HuH-7.5 (cell line): ENCODE measurements at places on chromosomes 11 and 22.
A peak's percentile ranks its signal among the peaks of the same experiment; 100 is the strongest.

GRCh38 chr11:936199-936598, 10.5 kb downstream of the AP2A2 start:
- DNase-seq, result no peak

DNA sequence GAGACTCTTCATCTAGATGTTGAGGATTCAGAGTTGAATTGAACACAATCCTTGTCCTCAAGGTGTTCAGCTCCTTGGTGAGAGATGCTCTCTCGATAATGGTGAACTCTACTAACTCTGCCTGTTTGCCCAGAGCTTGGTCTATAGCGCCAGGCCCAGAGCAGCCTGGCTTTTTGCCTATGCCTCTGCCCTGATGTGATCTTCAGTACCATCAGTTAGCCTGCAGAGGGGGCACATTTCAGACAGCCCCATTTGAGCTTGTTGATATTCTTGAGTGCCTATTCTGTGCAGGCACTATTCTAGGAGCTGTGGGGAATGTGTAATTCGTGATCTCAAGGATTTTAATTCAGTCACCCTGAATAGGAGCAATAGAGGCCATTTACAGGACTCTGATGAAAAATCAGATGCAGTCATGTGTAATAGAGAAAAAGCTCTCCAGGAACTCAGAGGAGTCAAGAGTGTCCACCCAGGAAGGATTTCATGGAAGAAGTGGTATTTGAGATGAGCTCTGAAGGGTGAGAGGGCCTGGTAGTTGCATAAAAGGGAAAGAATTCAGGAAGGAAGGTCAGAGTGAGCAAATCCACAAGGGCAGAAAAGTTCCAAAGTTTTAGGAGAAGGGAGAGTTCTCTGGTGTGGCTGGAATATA, 19.3 kb downstream of the GTPBP1 start:
- peak; percentile 55 for DNase-seq

GRCh38 chr22:46084376-46084775, 66.0 kb upstream of the PPARA start:
- DNase-seq, result no peak

- DNase-seq, result peak; percentile 82
Observed at GRCh38 chr11:19342036-19342435, 101.3 kb upstream of the E2F8 start.

GRCh38 chr11:18191376-18191775, 18.7 kb downstream of the MRGPRX4 start:
- DNase-seq, result no peak

DNA sequence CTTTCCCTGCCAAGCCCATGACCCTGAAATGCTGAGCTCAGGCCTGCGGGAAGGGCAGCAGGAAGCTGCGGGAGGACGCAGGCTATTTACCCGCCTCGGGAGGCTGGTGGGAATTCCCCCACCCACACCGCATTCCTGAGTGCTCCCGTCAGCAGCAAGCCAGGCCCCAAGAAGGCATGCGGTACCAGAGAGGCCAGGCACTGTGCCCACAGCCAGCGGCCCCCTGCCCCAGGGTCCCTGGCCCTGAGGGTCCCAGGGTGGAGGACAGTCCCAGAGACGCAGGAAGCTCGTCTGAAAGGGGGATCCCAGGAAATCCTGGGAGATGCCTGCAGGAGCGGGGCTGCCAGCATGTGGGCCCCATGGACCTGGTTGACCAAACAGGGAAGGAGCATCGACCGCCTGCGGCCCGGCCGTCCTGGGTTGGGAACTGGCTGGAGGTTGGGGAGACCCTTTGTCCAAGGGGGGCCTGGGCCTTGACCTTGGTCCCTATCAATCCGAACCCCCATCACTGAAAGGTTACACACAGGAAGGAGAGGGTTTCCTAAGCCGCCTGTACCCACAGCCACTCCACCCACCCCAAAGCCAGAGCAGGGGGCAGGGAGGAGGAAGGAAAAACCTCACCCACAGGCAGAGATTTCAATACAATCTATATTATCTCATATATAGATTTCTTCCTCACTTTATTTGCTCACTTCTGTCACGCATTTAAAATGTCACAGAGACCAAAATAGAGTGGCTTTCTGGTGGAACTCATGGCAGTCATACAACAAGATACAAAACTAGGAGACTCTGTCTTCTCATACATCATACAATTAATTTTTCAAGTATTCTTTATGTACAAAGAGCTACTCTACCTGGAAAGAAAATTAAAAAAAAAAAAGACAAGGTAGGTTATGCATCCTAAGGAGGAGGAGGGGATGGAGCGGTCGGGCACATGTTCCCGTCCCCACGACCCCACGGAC, 17.1 kb downstream of the MAFF start:
- DNase-seq, result peak; percentile 90

DNA sequence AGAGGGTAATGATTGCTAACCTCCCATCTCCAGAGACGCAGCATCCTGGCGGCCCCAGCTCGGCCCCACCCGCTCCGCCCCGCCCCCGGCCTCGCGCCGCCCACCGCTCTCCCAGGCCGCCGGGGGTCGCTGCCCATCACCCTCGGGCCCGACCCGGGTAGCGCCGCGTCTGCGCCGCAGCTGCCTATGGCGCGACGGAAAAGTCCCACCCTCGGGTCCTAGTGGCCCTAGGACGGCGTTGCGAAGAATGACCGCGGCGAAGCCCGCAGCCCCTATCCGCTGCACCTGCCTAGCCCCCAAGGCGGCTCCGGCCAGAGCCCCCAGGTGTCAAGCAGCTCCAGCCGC, 457 bp downstream of the CPSF7 start:
- peak; percentile 87 for DNase-seq

DNA sequence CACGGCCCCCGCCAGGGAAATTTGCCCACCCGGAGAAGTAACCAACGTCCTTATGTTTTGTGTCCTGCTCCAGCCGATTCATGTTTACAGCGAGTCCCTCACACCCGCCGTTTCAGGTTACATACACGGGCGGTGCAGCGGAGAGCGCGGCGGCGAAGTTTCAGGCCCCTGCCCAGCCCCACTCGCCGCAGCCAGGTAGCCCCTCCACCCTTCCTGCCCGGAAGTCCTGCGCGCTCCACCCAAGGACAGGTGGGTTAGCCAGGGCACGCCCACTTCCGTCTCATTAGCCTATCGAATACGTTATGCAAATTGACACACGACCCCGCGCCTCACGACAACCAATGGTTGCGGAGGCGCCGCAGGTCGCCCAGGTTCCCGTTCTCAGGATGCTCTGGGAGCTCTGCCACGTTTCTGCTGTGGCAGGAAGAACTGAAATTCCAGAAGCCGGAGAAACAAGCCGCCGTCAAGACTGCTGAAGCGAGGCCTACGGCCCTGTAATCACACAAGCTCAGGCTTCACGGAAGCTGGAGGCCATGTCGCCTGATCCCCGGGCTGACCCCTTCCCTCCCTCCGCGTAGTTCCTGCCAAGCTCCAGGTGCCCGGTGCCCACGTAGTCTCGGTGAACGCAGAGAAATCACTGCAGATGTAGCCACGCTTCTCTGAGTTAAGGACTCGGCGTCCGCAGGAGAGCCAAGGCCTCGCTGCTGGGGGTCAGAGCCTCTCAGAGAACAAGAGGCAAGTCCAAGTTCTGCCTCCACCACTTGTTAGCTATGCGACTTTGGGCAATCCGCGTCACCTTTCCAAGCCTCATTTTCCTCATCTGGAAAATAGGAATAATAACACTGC, 22.4 kb upstream of the MYH9 start:
- no peak for DNase-seq

DNA sequence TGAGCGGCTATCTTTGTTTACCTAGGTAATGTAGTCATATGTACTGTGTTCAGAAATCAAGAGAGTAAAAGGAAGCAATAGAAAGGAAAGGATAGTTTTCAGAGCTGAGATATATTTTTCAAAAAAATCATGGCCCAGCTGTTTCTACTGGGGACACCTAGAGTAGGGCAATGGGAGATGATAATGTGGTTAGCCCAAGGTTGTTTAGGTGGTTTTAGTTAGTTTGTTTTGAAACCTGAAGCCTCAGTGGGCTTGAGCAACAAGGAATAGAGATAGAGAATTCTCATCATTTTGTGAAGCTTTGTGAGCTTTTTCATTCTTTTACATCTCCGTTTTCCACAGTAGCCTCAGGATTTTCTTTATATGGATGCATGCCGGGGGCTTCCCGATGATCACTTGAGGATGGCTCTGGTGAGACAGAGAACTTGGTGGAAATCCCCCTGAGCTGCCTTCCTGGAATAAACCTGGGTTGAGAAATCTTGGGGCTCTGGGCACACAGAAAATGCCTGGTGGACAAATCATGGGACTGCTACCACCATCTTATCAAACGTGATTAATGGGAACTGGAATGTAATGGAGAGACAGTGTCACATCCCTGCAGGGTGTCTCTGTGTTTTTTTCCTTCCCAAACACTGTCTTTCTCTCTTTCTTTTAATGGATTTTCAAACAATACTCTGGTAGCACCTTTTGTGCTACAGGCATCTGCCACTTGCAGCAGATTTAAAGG, 49.0 kb downstream of the ARHGAP42 start:
- no peak for DNase-seq

DNA sequence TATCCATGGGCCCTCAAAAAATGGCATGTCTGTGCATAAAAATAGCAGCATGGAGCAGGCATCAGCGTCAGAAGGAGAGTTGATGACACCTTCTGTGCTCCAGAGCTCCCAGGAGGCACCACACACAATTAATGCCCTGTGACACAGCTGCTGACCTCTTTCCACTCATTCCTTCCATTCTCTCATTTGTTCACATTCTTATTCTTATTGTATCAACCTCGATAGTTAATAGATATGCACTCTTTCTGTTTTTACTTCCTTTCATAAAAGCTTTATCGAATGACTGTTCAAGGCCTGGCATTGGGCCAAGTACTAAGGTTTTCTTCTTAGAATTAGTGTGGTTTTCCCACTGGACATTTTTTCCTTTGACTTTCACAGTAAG, 266.0 kb upstream of the MTNR1B start:
- DNase-seq, result no peak
